ENCODE measurements at places on chromosomes 16 and 17.

DNA sequence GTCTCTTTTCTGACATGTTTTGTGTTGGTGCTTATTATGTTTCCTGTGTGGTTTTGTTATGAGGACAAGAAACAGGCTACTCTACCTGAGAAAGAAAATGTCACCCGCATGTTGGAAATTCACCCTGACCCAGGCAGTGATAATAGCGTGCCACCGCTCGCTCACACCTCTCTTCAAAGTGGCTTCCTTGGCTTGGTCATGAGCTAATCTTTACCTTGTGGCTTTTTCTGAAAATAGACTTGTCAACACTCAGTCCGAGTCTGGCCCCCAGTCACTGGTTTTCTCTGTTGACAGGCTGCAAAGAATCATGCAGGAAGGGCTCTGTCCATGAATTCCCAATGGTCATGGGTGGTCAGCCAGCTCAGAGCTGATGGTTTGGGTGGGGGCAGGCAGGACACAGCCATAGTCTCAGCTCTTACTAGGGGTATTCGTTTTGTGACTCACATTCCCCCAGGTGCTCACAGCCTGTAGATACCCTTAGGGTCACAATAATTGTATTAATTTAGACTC, 121.3 kb upstream of the CACNG5 start:
- DNase-seq = no peak

- no peak for DNase-seq
Observed at GRCh38 chr16:81094771-81095251, 1.4 kb downstream of the GCSH start.

DNA sequence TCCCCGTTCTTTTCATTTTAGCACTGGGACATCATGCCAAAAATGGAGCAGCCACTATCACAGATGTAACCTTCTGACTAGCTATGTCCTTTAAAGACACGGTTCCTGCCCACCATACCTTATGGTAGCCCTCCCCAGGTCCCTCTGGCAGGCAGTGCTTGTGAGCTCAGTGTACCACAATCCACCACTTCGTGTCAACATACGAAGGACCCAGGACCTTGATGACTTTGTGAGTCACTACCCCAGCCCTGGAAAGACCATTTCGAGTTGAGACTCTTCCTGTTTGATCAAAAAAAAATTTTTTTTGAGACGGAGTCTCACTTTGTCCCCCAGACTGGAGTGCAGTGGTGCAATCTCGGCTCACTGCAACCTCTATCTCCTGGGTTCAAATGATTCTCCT, 21.0 kb upstream of the FLCN start:
- DNase-seq = no peak

GRCh38 chr17:78127239-78127887, 1.2 kb downstream of the TMC6 start:
- DNase-seq = no peak

DNA sequence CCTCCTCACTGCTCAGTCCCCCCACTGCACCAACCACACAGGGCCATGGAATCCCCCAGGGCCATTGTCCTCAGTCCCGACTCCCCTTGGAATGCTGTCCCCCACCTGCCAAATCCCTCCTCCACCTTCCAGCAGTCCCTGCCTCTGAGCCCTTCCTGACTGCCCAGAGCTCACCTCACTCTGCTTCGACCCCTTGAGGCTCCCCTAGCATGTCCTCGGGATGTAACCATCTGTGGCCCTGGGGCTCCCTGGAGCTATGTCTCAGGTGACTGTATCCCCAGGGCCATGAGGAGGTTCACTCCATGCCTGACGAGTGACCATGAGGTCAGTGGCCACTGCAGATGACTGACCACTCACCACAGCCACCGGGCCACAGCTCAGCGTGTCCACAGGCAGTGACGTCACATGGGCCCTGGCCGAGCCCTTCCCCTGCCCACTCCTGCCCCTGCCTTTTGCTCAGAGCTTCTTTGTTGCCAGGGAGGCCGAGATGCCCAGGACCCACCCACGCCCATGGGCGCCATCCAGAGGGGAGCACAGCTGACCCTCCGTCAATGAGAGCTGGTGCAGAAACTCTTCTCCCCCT, 7.7 kb upstream of the PIEZO1 start:
- DNase-seq = no peak

GRCh38 chr17:1785930-1786329, 24.1 kb downstream of the SERPINF1 start:
- DNase-seq = no peak

- no peak for DNase-seq
Observed at GRCh38 chr17:54835015-54835414, 65.6 kb upstream of the TOM1L1 start.

DNA sequence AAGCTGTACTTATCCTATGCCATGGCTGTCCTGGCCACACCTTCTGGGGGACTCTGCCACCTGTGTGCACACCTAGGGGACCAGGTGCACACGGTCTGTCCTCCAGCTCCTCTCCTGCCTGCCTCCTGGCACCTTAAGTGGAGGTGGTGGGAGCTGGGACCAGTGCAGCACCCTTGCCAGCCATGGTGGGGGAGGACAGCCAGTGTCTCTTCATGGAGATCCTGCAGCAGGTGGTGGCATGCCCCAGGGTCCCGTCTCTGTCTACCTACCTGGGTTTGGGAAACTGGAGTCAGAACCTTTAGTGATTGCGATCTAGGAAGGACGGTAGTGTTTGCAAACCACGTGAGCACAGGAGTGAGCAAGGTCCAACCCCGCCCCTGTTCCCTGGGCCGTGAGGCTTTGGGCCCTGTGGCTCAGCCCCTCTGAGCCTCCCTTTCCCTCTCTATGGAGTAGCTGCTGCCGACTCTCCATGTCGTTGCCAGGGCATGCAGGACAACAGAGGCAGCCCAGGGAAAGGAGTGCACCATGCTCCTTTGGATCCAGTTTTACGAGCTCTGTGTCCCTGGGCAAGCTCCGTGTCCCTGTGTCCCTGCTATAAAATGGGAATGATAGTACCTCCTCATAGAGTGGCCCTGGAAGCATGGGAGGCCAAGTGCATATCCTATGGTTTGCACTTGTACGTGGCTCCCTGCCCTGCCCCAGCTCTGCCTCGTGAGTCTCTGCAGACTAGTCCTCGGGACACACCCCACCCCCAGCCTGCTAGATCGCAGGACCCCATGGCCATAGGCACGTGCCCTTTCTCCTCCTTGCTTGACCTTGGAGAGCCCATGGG, 7.1 kb downstream of the ADGRG1 start:
- DNase-seq = no peak

DNA sequence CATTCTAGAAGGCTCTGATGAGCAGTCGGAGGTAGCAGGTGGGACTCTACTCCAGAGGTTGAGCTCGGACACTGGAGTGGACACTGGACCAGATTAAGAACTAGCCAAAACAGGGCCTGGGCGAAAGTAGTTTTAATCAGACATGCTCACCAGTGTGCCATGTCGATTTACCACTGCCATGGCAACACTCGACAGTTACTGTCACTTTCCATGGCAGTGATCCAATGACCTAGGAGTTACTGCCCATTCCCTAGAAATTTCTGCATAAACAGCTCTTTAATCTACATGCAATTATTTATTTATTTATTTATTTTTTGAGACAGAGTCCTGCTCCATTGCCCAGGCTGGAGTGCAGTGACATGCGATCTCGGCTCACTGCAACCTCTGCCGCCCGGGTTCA, 7.2 kb upstream of the METTL9 start:
- DNase-seq = no peak

- DNase-seq = no peak
Observed at GRCh38 chr17:30389756-30390300, 11.1 kb downstream of the CPD start.

DNA sequence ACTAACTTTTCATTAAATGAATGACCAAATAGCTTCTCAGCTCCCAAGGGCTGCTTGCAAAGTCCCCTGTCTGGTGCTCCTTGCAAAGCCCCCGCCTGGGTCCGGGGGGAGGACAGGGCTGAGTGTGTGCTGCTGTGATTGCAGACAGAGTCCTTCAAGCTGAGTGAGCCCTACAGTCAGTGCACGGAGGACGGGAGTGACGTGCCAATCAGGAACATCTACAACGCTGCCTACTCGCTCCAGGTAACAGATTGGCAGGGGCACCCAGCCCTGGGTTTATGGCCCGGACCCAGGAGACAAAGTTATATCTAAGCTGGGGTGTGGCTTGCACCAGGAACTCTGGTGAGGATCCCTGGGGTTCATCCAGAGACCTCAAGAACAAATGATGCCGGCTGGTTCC, 27.1 kb downstream of the SCNN1G start:
- DNase-seq = no peak

DNA sequence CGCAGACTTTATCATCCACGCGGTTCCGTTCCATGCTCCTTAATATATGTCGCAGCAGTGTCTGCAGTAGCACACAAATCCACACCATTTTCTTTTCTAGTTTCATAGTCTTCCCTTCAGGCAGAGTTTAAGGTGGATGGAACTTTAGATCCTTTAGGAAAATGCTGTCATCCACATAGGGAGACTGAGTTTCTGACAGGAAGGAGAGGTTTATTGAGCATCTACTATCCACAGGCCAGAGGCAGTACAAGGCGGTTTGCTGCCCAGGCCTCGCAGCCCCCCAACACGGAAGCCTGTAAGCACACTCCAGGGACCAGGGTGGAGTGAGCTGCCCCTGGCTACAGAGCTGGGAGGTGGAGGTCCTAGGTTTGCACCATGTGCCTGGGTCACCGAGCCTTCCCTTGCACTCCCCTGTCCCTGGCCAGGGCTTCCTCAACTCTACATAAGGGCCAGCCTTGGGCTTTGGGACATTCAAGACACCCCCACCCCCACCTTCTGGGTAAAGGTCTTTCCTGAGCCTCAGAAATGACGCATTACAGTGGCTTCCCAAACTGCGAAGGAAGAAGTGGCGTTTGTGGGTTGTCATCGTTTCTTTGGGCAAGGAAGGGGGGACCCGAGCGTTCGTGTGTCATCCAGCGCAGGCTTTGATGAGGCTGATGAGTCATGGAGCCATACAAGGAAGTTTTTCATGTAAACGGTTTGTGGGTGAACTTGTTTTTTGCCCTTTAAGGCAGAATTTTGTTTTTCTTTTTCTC, 146.5 kb upstream of the PLCG2 start:
- peak; percentile 59 for DNase-seq

DNA sequence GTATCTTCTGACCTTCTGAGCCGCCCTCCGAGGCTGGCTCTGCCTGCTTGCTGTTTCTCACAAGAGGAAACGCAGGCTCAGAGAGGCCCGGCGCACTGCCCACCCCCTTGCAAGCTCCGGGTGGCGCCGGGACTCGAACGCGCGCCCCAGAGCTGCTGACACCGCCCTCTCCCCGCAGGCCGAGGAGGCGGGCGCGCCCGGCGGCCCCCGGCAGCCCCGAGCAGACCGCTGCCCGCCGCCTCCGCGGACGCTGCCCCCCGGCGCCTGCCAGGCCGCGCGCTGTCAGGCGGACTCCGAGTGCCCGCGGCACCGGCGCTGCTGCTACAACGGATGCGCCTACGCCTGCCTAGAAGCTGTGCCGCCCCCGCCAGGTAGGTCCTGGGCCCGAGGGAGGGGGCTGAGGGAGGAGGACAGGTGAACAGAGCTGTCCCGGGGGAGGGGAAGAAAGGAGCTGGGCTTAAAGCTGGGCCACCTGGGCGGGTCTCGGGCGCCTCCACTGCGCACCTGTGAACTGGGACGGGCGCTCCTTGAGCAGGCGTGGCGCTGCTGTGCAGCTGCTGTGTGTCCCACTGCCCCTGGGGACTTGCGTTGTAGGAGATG, 18.2 kb downstream of the WFDC1 start:
- no peak for DNase-seq

DNA sequence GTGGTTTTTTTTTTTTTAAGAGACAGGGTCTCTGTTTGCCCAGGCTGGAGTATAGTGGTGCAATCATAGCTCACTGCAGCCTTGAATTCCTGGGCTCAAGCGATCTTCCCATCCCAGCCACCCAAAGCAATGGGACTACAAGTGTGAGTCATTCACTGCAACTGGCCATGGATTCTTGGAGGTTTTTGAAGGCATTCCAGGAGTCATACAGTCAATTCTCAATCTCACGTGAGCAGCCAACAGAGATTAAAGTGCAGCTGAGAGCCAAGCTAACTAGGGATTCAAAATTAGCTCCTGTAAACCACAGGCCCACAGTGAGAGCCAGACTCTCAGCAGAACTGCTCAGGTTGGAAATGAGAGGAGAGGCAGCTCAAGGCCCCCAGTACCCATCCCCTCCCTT, 30.2 kb downstream of the XPO6 start:
- DNase-seq = no peak

- DNase-seq = no peak
Observed at GRCh38 chr17:12600349-12600748, 65.3 kb upstream of the MYOCD start.

GRCh38 chr16:2532494-2533141, 1.4 kb upstream of the CEMP1 start:
- no peak for DNase-seq

GRCh38 chr17:8253801-8254200, 4.7 kb downstream of the PFAS start:
- DNase-seq = no peak

GRCh38 chr16:89422527-89422904, 67.8 kb downstream of the ANKRD11 start:
- DNase-seq = no peak

GRCh38 chr17:50923611-50924010, 57.5 kb upstream of the TOB1 start:
- no peak for DNase-seq

DNA sequence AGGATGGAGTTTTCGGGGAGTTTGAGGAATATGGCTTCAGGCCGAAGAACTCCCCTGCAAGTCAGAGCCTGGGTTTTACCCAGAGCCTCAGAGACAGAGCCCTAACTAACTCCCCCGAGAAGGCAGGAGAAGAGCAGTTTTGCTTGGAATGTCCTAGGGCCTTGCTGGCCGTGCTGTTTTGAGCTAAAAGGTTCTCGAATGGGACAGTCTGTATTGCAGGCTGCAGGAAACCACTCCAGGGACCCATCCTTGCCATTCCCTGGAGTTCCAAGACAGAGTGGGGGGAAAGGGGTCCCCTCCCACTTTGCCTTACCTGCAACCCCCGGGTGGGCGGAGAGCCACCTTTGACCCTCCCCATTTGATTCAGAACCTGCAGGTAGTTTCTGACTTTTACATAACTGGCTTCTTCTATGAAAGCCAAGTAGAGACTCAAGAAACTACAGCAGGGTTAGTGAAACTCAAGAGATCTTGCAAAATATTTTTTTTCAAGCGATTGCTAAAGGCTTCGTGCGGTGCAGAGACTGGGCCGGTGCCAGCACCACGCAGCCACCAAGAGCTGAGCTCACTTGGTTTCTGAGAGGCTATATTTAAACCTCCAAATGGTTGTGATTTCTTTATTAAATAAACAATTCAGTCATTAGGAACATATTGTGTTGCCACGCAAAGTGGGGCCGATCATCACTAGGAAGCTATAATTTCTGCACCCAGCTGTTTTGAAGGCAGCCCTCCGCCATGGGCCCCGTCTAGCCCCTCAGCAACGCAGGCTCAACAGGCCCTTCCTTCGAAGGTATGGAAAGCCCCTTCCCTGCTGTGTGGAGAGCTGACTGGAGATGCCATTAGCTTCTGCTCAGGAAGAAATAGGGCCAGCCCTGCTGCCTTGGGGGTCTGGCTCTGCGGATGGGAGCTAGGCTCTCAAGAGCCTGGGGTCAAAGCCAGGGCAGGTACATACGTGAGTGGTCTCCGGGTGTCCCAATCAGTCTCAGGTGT, 223.0 kb downstream of the NTN1 start:
- DNase-seq = no peak

Data from stimulated activated CD8-positive, alpha-beta memory T cell treated with anti-CD3 and anti-CD28 coated beads, Interleukin-2, amount 100 ng/mL, for 1 hour (primary cell).